Cardiac muscle cell (in vitro differentiated cells and primary cell): ENCODE measurements at places on chromosomes 6 and 20. TPM values are rescaled to one million over a fixed set of nuclear protein-coding genes. Genes with fewer than 3 reads are reported as not detected.

Gene TMEM217
- total RNA-seq = 1.3 and 3.8 TPM in 2 replicates

Gene SLC52A3
- total RNA-seq = 0.12 TPM in 1 of 2 replicates, not detected in the other

Gene ALDH8A1
- 2.0 and 6.3 TPM in 2 replicates for total RNA-seq

Gene CNKSR3
- total RNA-seq = 3.8 and 4.4 TPM in 2 replicates

Gene BPIFB1
- total RNA-seq = not detected in 2 replicates

Gene HAO1
- total RNA-seq = not detected in 2 replicates

Gene BMP6
- total RNA-seq = 0.74 TPM in 1 of 2 replicates, not detected in the other

Gene IL17F
- not detected in 2 replicates for total RNA-seq
